ENCODE measurements at places on chromosomes 16 and 17.

DNA sequence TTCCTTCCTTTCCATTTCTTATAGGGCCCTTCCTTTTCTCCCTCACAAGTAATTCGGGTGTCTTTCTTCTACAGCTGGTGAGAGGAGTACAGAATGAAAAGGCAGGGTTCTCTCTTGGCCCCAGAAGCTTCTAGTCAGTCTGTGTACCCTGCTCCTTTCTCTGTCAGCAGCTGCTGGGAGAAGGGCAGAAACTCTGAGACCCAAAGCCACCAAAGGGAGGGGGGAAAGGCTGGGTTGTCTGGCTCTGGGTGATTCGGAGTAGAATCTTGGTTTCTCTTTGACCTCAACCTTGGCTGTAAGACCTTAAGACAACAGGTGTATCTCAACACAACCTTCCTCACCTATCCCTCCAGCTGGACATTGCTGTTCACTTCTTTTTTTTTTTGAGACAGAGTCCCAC lies 3.3 kb upstream of the NR1D1 start:
- no peak for DNase-seq

- no peak for DNase-seq
Observed at GRCh38 chr16:57126411-57126810, 34.0 kb downstream of the CPNE2 start.

DNA sequence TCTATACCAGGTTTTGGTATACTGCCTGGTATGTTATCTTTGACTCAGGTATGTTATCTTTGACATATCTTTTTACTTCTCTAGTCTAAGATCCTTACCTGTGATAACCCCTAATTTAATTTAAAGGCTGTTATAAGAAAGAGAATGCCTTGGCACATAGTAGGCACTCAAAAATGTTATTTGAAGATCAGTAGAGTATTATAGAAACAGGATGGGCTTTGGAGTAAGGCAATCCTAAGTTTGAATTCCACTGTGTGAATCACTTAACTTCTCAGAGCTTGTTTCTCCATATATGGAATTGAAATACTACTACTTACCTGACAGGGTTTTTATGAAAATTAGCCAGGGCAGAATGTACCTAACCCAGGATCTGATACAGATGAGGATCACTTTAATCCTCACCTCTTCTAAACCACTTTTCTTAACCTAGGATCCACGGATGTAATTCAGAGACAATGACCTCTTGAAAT lies 1.2 kb downstream of the BRIP1 start:
- no peak for DNase-seq

DNA sequence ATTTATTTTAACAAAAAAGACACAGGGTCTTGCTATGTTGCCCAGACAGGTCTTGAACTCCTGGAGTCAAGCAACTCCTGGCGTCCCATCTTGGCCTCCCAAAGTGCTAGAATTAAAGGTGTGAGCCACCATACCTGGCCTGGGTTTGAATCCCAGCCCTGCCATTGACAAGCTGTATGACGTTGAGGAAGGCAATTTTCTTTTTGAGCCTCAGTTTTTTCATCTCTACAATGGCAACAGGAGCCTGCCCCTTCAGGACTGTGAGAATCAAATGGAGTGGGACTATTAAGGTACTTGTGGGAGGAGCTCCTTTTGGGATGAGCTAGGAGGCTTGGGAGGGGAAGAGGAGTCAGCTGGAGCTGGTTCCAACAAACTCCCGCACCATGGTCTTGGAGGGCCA lies 6.2 kb downstream of the RARA start:
- DNase-seq = no peak

DNA sequence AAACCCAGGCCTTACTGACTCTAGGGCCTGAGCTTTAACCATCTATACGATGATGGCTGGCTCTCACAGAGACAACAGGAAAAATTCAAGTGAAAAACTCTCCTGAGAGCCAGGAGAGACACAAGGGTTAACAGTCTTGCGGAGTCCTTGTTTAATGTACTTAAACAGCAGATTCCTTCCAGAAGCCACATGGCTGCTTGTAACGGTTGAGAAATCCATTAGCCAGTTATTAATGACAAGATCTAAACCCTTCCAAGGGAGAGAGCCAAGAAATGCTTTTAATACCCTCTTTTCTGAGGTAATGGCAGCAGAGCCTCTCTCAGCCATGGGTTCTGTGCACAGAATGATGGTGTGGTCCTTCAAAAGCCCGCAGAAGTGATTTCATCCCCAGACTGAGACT lies 5.2 kb upstream of the ALDOA start:
- DNase-seq = no peak

DNA sequence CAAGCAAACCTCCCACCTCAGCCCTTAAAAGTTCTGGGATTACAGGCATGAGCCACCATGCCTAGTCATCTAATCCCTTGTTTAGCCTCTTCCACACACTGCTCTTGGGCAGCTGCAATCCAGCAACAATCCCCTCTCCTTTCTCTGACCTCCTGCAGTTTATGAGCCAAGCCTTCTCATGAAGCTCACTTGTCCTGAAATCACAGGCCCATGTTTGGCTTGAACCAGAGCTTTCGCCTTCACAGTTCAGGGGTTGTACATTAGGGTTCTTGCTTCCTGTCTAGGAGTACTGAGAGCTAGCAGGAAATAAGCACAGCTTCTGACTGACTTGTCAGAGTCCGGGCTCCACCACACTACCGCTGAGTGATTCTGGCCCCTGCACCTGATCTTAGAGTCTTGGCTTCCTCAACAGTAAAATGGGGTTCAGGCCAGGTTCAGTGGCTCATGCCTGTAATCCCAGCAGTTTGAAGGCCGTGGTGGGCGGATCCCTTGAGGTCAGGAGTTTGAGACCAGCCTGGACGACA lies 16.3 kb downstream of the ERAL1 start:
- no peak for DNase-seq

Measured in Panc1 (cell line).